ENCODE measurements at places on chromosomes 1 and 21. TPM values are rescaled to one million over a fixed set of nuclear protein-coding genes. Genes with fewer than 3 reads are reported as not detected.

APOBEC4 gene
- total RNA-seq: not detected

LMOD1 gene
- 36.3 TPM for total RNA-seq

ITLN2 gene
- not detected for total RNA-seq

ACKR1 gene
- total RNA-seq: not detected

RAVER2 gene
- total RNA-seq: 7.7 TPM

TMEM52 gene
- not detected for total RNA-seq

NES gene
- 87.4 TPM for total RNA-seq

GRCh38 chr1:152448095-152448494 is 34.0 kb upstream of the CRNN start:
- no peak overlapping the region for H3K4me3 ChIP-seq
- H3K4me1 ChIP-seq: no peaks in the 10 kb centered on the region
- no peaks in the 10 kb centered on the region for H3K27me3 ChIP-seq
- no peaks in the 10 kb centered on the region for H3K36me3 ChIP-seq
- no peak for DNase-seq

DNA sequence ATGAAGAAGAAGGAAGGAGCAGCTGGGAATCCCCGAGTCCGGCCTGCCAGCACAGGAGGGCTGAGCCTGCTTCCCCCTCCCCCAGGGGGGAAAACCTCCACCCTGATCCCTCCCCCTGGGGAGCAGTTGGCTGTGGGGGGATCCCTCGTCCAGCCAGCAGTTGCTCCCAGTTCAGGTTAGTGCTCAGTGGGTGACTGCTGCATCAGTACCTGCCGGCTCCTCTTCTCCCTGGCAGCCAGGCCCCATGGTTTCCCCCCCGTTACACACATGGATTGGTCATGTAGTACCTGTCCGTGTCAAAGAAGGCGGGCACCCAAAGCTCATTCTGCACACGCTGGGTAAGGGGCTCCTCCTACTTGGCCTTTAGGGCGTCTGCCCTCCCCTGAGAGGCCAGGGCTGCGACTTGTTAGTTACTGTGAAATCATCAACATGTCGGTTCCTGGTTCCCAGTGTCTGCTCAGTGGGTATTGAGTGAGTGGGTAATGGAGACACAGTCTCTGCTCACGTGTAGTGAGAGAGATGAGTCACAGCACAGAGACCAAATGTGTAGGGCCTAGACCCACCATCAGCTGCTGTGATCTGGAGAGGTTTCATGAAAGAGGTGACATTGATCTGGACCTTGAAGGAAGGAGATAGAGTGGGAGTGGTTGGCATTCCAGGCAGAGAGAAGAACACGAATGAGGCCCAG is 11.5 kb downstream of the NECAP2 start:
- H3K36me3 ChIP-seq: peaks cover 30% of the 10 kb centered on the region
- H3K4me3 ChIP-seq: no peak overlapping the region
- no peaks in the 10 kb centered on the region for H3K27me3 ChIP-seq

DNA sequence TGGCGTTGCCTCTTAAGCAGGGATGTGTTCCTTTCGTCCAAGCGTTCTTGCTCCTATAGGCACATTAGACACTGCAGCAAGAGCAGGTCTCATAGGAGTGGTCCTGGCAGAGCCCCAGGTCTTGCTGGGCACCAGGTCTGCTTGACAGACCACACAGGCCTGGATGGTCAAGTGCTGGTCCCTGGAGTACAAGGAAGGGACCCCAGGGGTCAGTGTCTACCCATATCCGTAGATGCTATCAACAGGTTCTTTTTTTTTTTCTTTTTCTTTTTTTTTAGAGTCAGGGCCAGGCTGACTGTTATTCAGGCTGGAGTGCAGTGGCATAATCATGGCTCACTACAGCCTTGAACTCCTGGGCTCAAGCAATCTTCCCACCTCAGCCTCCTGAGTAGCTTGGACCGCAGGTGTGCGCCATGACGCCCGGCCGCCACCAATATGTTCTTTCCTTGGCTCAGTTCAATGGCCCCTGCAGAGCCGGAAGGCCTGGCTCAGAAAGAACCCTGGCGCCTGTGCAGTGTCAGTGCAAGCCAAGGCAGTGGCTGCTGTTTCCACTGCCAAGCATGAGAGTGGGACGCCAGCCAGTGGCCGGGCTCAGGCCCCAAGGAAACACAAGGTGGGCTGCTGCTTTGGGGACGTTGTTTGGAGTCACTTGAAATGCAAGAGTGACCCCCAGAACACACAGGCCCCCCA is 10.0 kb upstream of the TNFRSF8 start:
- H3K4me1 ChIP-seq: peaks cover 4% of the 10 kb centered on the region
- no peak for DNase-seq
- H3K36me3 ChIP-seq: no peaks in the 10 kb centered on the region
- no peak overlapping the region for H3K27ac ChIP-seq
- no peak overlapping the region for H3K4me3 ChIP-seq

GRCh38 chr1:60848583-60849188 is 233.7 kb upstream of the NFIA start:
- no peaks in the 10 kb centered on the region for H3K36me3 ChIP-seq
- no peak overlapping the region for H3K4me3 ChIP-seq
- no peaks in the 10 kb centered on the region for H3K4me1 ChIP-seq
- peak; percentile 74 for DNase-seq
- no peaks in the 10 kb centered on the region for H3K27me3 ChIP-seq
- no peak overlapping the region for H3K27ac ChIP-seq

GRCh38 chr1:246954126-246954525 is 22.4 kb upstream of the AHCTF1 start:
- no peak overlapping the region for H3K27ac ChIP-seq
- no peaks in the 10 kb centered on the region for H3K36me3 ChIP-seq

DNA sequence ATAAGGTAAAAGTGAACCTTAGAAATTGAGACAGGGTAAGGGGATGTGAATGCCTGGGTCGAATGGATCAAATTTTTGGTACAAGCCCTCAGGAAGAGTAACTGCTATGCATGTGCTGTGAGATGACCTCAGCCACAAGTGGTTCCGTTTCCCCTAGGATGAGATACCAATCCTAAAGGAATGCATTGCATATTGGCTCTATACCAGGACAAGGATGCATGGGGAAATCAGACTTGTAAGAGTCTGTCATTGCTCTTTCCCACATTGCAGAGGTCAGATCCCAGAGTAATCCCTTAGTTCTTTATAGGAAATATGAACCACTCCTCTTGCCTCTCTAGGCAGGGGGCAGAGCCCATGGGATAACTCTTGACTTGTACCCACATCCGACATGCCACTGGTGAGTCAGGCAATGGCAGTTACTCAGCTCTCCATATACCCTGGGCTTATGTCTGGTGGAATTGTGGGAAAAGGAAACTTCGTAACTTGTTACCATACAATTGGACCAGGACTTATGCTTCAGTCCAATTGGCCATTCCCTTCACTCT is 428.3 kb upstream of the ZRANB2 start:
- DNase-seq: peak; percentile 2
- H3K27ac ChIP-seq: no peak overlapping the region
- no peak overlapping the region for H3K4me3 ChIP-seq

- no peaks in the 10 kb centered on the region for H3K4me1 ChIP-seq
- H3K4me3 ChIP-seq: no peak overlapping the region
- no peak for DNase-seq
- H3K27ac ChIP-seq: no peak overlapping the region
- no peaks in the 10 kb centered on the region for H3K36me3 ChIP-seq
Observed at GRCh38 chr1:235648407-235648907, 1.1 kb downstream of the GNG4 start.

- H3K4me3 ChIP-seq: no peak overlapping the region
- no peaks in the 10 kb centered on the region for H3K36me3 ChIP-seq
- H3K27me3 ChIP-seq: no peaks in the 10 kb centered on the region
- H3K4me1 ChIP-seq: peaks cover 10% of the 10 kb centered on the region
Observed at GRCh38 chr1:39214998-39215873, 10.7 kb downstream of the MACF1 start.

- DNase-seq: no peak
- H3K27ac ChIP-seq: no peak overlapping the region
- H3K4me3 ChIP-seq: no peak overlapping the region
- H3K36me3 ChIP-seq: no peaks in the 10 kb centered on the region
- no peaks in the 10 kb centered on the region for H3K4me1 ChIP-seq
- H3K27me3 ChIP-seq: no peaks in the 10 kb centered on the region
Observed at GRCh38 chr1:167128261-167129227, 34.7 kb downstream of the STYXL2 start.

- H3K36me3 ChIP-seq: no peaks in the 10 kb centered on the region
- no peaks in the 10 kb centered on the region for H3K4me1 ChIP-seq
- no peaks in the 10 kb centered on the region for H3K27me3 ChIP-seq
- no peak overlapping the region for H3K4me3 ChIP-seq
- DNase-seq: no peak
Observed at GRCh38 chr1:83787246-83787998, 211.5 kb downstream of the TTLL7 start.

DNA sequence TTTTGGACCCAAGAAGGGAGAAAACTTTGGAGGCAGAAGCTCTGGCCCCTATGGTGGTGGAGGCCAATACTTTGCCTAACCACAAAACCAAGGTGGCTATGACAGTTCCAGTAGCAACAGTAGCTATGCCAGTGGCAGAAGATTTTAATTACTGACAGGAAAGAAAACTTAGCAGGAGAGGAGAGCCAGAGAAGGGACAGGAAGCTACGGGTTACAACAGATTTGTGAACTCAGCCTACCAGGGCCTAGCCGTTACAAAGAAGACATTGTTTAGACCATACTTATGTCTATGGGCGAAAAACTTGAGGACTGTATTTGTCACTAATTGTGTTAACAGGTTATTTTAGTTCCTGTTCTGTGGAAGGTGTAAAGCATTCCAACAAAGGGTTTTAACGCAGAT is 10.4 kb upstream of the ACOT11 start:
- no peaks in the 10 kb centered on the region for H3K36me3 ChIP-seq
- no peaks in the 10 kb centered on the region for H3K27me3 ChIP-seq
- H3K4me3 ChIP-seq: no peak overlapping the region

DNA sequence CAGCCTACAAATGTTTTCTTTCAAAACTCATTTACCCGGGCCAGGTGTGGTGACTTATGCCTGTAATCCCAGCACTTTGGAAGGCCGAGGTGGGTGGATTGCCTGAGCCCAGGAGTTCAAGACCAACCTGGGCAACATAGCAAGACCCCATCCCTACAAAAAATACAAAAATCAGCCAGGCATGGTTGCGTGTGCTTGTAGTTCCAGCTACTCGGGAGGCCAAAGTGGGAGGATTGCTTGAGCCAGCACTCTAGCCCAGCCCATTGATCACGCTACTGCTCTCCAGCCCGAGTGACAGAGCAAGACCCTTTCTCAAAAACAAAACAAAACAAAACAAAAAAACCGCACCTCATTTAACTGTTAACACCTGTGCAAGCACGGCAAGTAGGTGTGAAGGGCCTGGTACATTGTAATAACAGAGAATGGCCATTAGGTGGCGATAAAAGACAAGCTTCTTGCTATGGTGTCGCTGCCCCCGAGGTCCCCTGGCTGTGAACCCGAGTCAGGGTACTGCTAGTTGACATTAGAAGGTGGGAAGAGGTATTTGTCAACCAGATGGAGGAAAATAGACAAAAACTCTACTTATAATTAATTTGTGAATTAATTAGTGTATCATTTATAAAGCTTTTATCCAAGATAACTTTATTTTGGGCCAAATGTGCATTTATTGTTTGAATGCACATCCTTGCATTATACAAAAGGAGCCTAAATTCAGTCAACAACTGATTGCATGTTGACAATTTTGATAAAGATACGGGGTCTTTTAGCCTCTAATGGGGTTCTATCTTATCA is 66.5 kb downstream of the SH3BGR start:
- H3K27me3 ChIP-seq: no peaks in the 10 kb centered on the region
- H3K4me3 ChIP-seq: no peak overlapping the region
- peak; percentile 25 for DNase-seq

DNA sequence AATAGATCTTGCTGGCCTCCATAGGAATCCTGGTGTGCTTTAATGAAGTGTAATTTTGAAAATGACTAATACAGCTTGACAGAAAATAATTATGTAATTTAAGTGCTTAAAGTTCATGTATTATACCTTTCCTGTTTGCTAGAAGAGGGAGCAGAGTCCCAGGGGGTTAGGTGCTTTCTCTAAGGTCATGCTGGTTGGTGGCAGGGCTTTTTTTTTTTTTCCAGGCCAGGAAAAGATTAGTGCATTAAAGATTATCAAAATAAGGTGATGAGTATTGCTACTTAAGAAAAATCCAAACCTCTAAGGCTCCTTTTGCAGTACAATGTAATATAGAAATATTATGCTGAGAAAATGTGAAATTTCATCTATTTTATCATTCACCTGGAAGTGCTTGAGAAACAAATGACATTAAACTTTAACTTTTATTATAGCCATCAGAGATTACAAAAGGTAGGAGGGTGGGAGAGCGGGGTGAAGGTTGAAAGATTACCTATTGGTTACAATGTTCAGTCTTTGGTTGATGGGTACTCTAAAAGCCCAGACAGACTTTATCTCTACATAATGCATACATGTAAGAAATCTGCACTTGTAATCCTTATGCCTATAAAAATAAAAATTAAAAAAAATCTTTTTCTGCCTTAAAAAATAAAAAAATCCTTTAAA is 110.8 kb downstream of the RABGAP1L start:
- H3K27ac ChIP-seq: no peak overlapping the region
- H3K36me3 ChIP-seq: no peaks in the 10 kb centered on the region
- no peak overlapping the region for H3K4me3 ChIP-seq

GRCh38 chr1:239386453-239387303 is at the start of gene CHRM3:
TSS of gene CHRM3 (plus strand) at chr1:239386568. CDS start at chr1:239907452, 520,884 bp downstream.
- H3K4me3 ChIP-seq: peak within 1 kb of the TSS; percentile 8
- H3K36me3 ChIP-seq: no peaks in the 10 kb centered on the region
- H3K27ac ChIP-seq: no peak within 1 kb of the TSS
- no peaks in the 10 kb centered on the region for H3K27me3 ChIP-seq
- peak; percentile 74 for DNase-seq

Data from fibroblast of lung (primary cell).